ENCODE measurements at places on chromosomes 2 and 18.

- no peak for DNase-seq
These were observed 104.9 kb downstream of the ACVR1 start for GRCh38 chr2:157771234-157771633.

- DNase-seq = peak; percentile 71
These were observed 83.9 kb downstream of the STPG4 start for GRCh38 chr2:47070920-47071824.

DNA sequence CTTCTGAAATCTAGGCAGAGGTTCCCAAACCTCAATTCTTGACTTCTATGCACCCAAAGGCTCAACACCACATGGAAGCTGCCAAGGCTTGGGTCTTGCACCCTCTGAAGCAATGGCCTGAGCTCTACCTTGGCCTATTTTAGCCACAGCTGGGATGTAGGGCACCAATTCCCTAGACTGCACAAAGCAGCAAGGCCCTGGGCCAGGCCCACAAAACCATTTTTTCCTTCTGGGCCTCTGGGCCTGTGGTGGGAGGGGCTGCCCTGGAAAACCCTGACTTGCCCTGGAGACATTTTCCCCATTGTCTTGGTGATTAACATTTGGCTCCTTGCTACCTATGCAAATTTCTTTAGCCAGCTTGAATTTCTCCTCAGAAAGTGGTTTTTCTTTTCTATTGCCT is 315.2 kb downstream of the DCDC2C start:
- no peak for DNase-seq

- no peak for DNase-seq
These were observed 32.2 kb downstream of the KIF5C start for GRCh38 chr2:148907085-148907785.

DNA sequence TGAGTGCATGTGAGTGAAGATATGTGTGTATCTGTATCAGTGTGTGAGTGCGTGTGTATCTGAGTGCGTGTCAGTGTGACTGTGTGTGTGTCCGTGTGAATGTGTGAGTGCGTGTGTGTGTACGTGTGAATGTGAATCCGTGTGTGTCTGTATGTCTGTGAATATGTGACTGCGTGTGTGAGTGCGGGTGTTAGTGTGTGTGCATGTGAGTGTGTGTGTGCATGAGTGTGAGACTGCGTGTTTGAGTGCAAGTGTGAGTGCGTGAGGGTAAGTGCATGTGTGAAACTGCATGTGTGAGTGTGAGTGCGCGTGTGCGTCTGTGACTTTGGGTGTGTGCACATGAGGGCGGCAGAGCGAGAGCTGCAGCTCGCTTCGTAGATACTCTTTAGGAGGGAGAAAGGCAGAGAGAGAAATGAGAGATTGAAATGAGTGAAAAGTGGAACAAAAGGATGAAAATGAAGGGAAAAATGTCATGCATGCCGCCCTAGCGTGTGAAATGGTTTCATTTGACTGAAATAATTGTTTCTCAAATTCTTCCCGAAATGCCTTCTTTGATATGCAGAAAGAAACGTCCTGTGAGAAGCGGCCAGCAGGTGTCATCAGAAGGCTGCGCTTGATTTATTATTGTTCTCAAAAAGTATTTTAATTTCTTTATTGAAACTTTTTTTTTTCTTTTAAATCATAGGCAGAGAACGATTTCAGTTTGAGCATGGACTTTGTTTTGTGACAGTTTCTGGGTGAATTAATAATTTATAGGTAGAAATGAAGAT is 25.6 kb downstream of the ZNF407 start:
- peak; percentile 19 for DNase-seq

Data from CD4-positive, alpha-beta T cell treated with Interleukin-4 for 1 hour (primary cell).